ENCODE measurements at places on chromosomes 4 and X.

- no peak for DNase-seq
Measured at GRCh38 chrX:138014577-138014976, 448.6 kb downstream of the ZIC3 start.

GRCh38 chr4:37008199-37008598 lies 236.3 kb upstream of the NWD2 start:
- DNase-seq, result no peak

GRCh38 chrX:12580548-12580947 lies 210.7 kb upstream of the PRPS2 start:
- no peak for DNase-seq

GRCh38 chrX:49876750-49877149 lies 2.5 kb upstream of the USP27X start:
- no peak for DNase-seq

DNA sequence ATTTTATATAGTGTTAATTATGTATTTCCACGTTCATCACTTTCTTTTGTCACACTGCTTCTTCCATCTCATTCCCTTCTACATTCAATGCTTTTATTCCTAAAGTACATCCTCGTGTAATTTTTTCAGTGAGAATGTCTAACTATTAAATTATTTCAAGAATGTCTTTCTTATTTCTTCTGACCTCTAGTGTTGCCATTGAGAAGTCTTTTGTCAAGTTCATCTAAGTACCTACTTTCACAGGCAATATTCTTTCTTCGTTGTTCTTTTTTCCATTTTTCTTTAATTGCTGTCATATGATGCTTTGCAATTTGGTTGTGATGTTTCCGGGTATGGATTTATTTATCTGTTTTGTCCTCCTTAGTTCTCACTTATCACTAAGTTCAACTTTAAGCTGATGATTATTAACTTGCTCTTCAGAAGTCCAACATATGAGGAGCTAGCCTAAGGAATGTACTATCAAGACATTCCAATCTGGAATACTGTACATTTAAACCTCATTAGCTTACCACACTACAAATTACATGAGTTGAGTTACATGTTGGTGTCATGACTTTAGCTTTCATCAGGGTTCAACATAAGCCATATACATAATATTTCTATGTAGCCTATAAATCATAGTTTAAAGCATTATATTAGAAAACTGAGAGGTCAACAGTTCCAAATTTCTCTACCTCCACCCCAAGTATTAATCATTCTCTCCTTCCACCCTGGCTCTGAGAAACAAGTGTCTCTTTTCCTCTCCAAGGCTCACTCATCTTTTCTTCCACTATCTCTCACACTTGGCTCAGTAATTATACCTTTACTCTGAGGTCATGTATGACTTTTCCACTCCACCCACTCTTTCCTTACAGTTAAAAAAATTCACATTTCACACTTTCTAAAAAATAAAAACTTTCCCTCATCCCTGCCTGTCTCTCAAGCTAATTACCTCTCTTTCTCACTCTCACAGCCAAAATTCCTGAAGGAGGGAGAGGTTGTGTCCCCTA lies 81.5 kb downstream of the COX18 start:
- no peak for DNase-seq

- no peak for DNase-seq
Measured at GRCh38 chr4:24598025-24598424, 13.7 kb upstream of the DHX15 start.

DNA sequence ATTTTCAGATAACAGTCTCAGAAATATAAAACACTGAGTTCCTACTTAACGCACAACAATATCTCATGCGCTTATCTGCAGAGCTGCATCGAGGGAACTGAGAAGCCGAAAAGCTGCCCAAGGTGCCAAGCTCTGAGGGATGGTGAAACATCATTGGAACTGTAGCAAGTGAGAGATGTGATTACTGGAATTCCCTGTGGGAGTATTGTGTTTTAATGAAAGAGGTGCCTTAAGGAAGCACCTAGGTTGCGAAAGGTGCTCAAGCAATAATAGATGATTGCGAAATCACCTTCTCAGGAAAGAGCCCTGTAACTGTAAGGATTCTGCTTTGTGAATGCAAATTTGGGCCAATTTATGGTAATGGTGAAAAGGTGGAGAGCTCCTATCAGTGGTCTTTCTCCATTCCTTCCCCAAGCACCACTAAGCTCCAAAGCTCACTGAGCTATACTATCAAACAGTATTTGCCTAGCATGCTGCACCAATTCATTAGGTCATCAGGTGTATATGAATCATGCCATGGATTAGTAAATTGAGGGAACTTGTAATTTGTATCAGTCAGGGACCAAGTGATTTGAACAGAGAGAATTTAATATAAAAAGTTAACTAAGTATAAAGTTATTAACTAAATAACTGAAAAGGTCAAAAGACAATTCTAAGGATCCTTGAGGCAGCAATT lies 59.0 kb upstream of the ATP8A1 start:
- no peak for DNase-seq

- DNase-seq, result no peak
Measured at GRCh38 chr4:186514271-186514950, 41.0 kb downstream of the MTNR1A start.

DNA sequence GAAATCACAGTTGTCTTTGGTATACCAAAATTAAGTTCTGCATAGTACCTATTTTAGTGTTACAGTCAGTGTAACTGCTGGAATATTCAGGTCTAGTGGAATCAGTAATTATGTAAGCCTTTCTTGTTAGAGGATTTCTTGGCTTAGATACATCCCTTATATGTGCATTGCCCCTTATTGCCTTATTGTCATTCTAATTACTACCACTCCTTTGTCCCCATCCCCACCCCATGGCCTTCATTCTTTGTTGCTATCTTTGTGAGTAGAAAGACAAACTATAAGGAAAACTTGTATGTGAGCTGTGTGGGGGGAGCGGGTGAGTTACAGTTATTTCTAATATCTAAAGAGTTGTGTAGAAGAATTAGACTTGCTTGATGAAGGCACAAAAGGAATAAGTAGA lies 36.9 kb upstream of the RPA4 start:
- DNase-seq, result no peak

GRCh38 chrX:118980761-118981160 lies 6.3 kb downstream of the LONRF3 start:
- DNase-seq, result no peak

DNA sequence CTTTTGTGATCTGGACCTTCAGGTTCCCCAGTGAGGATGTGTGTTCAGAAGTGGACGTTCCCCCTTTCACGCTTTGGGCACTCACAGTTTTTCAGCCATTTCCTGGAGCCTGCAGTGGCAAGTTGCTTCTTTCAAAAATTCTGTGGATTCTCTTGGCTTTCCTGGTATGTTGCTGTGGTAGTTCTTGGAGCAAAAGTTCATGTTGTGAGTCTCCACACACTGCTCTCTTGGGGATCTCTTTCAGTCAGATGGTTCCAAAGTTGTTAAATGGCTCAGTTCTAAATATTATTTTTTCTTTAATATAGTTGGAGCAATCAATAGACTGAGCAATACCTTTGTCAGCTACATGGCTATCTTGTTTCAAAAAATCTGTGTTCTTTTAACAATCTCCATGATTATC lies 28.5 kb upstream of the BANK1 start:
- DNase-seq, result no peak

DNA sequence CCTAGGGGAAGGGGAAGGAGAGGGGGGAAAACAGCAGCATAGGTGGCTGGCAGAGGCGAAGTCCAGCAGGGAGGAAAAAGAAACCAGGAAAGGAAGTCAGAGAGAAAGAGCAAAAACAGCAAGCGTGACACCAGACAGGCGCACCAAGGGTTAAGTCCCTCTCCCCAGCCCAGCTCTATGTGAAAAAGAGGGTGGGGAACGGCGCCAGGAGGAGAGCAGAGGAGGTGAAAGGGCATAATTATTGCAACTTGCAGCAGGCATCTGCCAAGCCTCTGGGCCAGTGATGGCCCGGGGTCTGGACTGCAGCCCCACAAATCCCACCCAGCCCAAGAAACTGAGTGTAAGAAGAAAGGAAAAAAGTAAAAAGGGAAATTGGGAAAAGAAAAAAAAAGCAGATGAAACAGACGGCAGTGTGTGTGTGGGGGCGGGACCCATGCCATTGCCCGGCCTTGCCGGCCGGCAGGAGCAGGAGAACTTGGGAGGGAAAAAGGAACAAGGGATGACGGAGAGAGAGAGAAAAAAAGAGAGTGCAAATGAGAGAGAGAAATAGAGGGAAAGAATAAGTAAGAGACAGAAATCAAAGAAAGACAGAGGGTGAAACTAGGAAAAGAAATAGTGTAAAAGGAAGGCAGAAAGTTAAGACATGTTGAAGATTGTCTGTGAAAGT lies 14.1 kb upstream of the RHOXF2 start:
- no peak for DNase-seq

- DNase-seq, result no peak
Measured at GRCh38 chr4:173318648-173319211, 15.4 kb downstream of the HMGB2 start.
